Stomach (tissue), 19 donors: ENCODE measurements at places on chromosomes 7 and 10. TPM values are rescaled to one million over a fixed set of nuclear protein-coding genes. Genes with fewer than 3 reads are reported as not detected.
A peak's percentile ranks its signal among the peaks of the same experiment; 100 is the strongest.

FOXI2 gene
- total RNA-seq: 0.43 TPM

GRCh38 chr10:3791974-3792633 is 7.1 kb upstream of the KLF6 start:
- DNase-seq: no peak

DNA sequence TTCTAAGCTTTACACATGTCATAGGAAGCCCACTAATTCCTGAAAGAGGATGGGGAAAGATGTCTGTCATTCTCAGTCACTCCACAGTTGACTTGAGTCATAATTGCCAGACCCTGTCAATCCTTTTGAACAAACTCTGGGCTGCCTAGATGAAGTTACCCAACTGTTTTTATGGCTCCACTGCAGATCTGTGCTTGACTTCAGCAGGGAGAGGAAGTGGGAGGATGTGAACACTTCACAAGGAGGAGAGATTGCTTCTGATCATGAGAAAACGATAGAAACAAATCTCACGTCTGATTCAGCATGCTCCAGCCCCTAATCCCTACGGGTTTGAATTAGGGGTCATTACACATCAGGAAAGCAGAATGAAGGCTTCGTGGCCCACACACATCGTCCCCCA is 596.6 kb upstream of the CELF2 start:
- no peak for DNase-seq

DNA sequence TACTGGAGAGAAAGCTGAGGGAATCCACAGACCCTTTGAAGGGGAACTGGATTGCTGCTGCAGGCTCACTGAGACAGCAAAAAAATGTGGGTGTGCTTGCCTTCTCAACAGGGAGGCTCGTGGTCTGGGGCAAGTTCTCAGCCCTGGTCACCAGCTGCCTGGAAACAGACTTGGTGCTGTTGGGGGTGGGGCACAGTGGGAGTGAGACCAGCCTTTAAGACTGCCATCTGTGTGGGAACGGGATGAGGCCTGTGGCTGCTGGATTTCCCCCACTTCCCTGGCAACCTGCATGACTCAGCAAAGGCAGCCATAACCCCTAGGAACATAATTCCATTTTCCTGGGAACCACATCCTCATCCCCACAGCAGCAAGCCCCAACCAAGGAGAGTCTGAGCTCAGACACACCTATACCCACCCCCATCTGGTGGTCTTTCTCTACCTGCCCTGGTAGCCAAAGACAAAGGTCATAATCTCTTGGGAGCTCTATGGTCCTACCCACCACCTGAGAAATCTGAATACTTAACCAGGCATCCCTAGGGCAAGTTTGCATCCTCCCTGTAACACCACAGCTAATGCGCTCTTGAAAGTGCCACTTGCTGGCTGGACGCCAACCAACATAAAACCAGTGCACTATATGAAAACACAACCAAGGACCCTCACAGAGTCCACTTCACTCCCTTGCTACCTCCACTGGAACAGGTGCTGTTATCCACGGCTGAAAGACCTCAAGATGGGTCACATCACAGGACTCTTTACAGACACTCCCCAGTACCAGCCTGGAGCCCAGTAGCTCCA is 45.0 kb upstream of the TFEC start:
- peak; percentile 0 for DNase-seq

DNA sequence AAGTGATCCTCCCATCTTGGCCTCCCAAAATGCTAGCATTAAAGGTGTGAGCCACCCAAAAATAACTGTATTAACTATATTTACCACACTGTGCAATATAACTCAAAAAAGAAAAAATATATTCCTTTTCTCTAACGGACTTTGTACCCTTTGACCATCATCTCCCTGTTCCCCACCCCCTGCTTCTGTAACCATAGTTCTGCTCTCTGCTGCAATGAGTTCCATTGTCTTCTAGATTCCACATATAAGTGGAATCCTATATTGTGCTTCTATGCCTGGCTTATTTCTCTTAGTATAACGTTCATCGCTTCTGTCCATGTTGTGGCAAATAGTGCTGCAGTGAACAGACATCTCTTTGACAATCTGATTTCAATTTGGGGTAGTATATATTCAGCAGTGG is 4.2 kb downstream of the TMEM248 start:
- no peak for DNase-seq
